ENCODE measurements at places on chromosomes 11 and 22.

GRCh38 chr11:94860333-94860732 lies 92.2 kb downstream of the AMOTL1 start:
- DNase-seq, result no peak

DNA sequence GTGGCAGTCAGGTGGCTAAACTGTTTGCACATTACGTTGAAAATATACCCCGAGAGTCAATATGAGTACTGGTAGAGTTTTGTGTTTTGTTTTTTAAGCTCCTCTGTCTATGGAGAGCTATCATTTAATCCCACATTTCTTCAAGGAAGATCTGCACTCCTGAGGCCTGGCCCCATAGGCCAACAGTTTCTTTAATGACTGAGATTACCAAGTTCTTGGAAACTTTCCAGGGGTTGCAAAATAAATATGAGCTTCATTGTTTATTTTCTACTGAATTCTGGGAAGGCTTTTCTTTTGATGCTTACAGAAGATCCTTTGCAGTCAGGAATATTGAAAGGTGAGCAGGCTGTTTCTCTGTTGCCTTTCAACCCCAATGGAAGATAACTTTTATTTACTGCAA lies 452.0 kb downstream of the JRKL start:
- DNase-seq, result no peak

- peak; percentile 12 for DNase-seq
These were observed 404 bp downstream of the DCHS1 start for GRCh38 chr11:6655020-6655789.

DNA sequence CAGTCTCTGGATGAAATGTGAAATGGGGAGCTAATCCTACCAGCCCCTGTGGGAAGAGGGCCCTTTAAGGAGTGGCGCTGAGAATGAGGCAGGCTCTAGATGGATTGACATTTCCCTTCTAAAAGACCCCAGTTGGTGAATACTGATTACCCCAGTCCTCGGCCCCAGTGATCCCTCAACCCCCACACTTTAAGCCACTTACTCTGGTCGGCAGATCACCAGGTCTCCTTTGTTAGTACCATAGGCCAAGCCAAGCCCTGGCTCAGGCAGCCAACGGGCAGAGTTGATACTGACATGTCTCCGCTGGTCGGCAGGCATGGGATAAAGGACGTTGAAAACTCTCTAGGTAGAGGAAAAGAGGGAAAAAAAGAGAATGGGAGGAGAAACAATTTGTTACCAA lies 26.1 kb upstream of the CHRM4 start:
- DNase-seq, result no peak

DNA sequence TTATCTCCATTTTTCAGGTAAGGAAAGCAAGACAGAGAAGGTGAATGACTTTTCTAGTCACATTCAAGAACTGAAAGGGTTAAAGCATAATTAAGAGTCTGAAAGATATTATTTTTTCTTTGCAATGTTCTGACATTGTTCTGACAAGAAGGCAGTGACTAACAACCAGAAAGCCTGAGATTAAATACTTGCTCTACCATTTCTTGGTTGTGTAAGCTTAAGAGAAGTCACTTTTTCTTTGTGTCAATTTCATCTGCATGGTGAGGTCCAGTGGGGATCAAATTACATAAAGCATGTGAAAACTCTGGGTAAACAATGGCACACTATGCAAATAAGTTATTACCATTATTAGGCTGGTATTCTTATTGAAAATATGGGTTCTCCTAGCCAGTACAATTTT lies 73.7 kb downstream of the PHF21A start:
- no peak for DNase-seq

DNA sequence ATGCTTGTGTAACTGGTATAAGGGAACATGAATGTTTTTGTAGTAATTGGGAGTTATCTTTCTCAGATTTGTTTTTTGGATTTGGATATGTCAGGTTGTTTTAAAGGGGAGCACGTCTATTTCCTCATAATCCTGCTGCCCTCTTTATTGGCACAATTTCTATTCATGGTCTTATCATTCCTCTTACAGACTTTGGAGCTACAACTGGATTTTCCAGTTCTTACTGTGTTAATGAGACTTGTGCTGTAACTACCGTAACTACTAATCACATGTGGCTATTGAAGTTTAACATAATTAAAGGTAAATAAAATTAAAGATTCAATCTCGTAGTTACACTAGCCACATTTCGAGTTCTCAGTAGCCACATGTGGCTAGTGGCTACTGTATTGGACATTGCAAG lies 1.9 kb downstream of the FDX1 start:
- no peak for DNase-seq

GRCh38 chr11:121419836-121420235 lies 32.3 kb upstream of the SORL1 start:
- no peak for DNase-seq

- DNase-seq, result no peak
These were observed 111.3 kb downstream of the PLEKHA7 start for GRCh38 chr11:16902781-16903378.

DNA sequence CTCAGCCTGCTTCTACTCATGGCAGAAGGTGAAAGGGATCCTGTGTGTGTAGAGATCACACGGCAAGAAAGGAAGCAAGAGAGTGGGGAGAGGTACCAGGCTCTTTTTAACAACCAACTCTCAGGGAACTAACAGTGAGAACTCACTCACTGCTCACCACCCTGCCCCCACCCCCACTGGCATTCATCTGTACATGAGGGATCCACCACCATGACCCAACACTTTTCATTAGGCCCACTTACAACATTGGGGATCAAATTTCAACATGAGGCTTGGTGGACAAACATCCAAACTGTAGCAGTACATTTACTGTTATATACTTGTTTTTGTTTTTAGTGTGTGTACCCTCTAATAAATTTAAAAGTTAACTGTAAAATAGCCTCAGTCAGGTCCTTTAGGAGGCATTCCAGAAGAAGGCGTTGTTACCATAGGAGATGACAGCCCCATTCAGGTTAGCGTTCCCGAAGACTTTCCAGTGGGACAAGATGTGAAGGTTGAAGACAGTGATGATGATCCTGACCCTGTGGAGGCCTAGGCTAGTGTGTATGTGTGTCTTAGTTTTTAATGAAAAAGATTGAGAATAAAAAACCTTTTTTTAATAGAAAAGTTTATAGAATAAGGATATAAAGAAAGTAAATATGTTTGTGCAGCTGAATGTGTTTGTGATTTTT lies 11.3 kb downstream of the CUL5 start:
- no peak for DNase-seq

DNA sequence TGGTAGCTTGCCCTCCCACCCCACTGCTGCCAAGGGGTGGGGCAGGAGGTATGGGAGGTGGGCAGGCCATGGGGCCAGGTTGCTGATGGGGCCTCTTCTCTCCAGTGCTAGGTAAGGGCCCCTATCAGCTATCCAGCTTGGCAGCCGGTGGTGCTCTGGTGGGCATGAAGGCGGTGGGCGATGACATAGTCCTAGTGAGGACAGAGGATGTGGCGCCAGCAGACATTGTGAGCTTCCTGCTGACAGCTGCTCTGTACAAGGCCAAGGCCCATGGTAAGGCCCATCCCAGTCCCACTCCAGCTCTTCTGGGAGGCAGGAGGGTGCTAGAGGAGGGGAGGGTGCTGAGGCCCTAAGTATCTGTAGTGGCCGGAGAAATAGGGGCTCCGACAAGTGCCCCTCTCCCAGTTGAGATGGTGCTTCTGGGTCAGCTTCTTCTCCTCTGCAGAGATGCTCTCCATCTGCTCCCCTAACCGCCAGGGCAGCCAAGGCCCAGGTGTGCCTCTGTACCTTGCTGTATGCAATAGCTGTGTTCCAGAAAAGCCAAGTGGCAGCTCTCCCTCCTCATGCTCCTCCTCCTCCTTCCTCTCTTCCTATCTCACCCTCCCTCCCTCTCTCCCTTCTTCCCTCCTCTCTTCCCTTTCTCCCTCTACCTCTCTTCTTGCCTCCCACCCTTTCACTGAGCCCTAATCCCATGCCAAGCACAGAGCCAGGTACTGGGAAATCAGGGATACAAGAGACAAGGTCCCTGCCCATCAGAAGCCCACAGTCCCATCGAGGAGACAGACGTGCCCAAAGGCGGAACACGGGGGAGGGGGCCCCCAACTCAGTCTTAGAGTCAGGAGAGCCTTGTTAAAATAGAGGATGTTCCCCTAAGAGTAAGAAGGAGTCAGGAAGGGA lies 55.3 kb downstream of the OTOG start:
- no peak for DNase-seq

DNA sequence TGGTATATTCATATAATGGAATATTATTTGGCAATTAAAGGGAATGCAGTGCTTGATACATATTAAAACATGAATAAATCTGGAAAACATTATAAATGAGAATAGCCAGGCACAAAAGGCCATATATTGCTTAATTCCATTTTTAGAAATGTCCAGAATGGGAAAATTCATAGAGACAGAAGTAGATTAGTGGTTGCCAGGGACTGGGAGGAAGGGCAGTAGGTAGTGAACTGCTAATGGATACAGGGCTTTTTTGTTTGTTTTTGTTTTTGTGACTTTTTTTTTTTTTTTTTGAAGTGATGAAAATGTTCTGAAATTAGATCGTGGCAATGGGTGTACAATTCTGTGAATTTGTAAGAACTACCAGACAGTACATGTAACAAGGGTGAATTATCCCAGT lies 86.1 kb downstream of the YAP1 start:
- no peak for DNase-seq

DNA sequence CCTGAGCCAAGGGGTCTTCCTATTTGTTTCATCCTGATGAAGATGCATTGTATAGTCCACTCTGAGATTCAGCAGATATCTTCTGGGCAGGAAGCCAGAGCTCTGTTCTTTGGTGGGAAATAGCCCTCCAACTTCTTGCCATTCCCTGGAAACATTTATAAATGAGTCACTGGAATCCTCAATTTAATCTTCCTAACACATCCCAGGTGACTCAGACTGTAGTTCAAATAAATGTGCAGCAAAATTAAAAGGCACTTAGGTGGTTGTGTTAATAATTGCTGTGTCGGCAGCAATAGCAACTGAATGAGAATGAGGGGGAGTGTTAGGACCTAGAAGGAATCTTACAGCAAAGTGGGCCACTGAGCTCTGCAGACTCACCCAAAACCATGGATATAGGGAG lies 108.6 kb downstream of the INSC start:
- no peak for DNase-seq

GRCh38 chr11:46669711-46670139 lies 30.7 kb downstream of the ARHGAP1 start:
- no peak for DNase-seq

- no peak for DNase-seq
These were observed 660.3 kb downstream of the TBC1D22A start for GRCh38 chr22:47422736-47423135.

DNA sequence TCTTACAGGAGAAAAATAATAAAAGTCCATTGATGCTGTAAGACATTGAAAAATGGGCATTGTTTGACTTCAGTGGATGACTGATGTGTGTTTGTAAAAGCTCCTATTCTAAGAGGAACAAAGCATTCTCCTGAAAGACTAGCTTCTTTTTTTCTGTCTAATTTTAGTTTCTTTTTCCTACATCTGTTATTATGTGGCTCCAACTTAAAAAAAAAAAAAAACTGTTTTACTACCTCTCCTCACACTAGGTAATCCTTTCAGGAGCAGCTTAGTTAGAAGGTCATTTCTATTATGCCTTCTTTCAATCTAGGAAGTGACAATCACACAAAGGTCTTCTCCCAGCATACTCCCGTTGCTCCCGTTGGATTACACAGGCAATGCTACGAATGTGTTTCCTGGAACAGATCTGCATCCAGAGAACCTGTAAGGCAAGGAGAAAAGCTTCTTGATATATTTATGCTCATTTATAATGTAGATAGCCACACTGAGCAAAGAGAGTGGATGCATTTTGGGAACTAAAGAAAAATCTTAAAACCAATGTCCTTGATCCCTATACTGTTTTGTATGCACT lies 595.1 kb upstream of the CCDC179 start:
- no peak for DNase-seq

DNA sequence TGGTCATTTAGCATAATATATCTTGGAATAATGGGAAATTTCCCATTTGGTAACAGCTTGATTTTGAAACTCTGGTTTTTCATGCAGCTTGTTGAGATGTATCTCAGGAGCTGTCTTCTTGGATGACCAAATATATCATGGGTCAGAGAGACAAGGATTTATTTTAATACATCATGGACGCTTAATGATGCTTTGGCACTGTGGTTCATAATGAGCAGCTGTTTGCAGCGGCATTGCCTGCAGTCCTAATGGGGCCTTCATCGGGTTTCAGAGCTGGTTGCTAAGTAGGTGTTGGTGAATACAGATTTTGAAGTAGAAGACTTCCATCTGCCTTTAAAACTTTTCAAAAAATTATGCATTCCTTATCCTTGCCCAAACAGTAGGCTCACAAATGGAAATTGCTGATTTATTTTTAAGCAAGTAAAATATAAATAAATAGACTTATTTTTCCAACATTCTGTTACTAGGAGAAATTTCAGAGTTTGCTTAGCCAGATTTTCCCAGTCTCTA lies 389.5 kb upstream of the FAT3 start:
- DNase-seq, result no peak

GRCh38 chr11:114392735-114393667 lies 7.3 kb downstream of the C11orf71 start:
- no peak for DNase-seq

GRCh38 chr11:115167456-115167855 lies 336.8 kb downstream of the CADM1 start:
- DNase-seq, result no peak

DNA sequence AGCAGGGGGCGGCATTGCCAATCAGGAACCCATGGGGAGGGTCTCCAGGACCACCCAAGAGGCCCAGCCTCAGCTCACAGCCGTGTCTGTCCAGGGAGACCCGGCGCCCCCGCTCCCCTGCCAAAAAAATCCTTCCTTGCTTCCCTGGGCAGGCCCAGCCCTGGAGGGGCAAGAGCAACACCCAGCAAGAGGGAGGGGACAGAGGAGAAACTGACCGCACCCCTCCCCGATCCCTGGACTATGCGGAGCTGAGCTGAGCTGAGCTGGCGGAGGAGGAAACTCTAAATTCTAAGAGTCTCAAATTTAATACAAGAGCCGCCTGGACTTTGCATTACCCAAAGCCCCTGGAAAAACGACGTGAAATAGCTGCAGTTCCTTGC lies 52.0 kb upstream of the SHISAL1 start:
- DNase-seq, result no peak

GRCh38 chr11:105144887-105145286 lies 5.3 kb upstream of the CARD18 start:
- DNase-seq, result no peak

DNA sequence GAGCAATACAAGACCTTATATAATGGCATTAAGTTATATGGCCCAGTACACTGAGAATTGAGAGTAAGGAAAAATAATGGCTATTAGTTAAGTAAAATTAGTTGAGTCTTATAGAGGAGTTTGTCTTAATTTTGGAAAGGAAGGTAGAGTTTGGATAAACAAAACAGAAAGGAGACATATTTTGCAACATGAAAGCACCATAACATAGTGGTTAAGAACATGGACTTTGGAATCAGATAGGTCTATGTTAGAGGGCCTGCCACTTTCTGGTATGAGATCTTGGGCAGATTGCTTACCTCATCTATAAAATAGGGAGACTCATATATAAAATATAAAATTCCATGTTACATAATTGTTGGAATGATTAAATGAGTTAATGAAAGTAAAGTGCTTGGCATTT lies 68.9 kb downstream of the CSTPP1 start:
- no peak for DNase-seq

GRCh38 chr11:134100171-134100570 lies 31.3 kb downstream of the JAM3 start:
- no peak for DNase-seq

Data from CD4-positive, alpha-beta T cell treated with Interleukin-6 at 100 ng/mL for 8 hours (primary cell).